ENCODE measurements at places on chromosomes 6 and 20.

GRCh38 chr6:168877821-168878282 is 375.8 kb downstream of the THBS2 start:
- DNase-seq, result no peak

DNA sequence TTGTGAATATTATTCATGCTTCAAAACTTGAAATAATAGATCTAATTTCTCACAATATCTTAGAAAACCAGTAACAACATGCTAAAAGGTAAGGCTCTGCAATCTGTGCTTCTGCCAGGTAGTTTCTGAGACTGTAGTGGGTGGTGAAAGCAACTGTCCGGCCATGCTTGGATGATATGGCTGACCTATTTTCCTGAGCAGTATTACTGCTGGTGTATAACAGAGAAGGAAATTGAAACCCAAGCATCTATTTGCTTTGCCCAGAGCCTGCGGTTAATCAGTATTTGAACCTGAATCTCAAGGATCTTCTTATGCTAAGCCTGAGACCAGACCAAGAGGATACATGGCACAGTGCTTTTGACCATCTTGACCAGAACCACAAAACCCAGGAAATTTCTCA is 563.8 kb downstream of the COL12A1 start:
- no peak for DNase-seq

- DNase-seq, result no peak
Measured at GRCh38 chr6:116363759-116364158, 7.0 kb upstream of the DSE start.

GRCh38 chr20:5877128-5877527 is 73.2 kb downstream of the TRMT6 start:
- DNase-seq, result no peak

DNA sequence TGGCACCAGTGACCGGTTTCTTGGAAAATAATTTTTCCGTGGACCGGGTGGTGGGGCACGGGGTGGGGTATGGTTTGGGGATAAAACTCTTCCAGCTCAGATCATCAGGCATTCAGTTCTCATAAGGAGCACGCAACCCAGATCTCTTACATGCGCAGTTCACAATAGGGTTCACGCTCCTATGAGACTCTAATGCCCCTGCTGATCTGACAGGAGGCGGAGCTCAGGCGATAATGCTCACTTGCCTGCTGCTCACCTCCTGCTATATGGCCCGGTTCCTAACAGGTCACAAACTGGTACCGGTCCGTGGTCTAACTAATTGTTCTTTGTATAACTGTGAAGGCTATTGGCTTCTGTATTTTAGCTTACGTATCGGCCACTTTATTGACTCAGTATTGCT is 51.7 kb downstream of the VSTM2L start:
- DNase-seq, result no peak

GRCh38 chr6:44561832-44562665 is 174.5 kb downstream of the CDC5L start:
- DNase-seq, result no peak

DNA sequence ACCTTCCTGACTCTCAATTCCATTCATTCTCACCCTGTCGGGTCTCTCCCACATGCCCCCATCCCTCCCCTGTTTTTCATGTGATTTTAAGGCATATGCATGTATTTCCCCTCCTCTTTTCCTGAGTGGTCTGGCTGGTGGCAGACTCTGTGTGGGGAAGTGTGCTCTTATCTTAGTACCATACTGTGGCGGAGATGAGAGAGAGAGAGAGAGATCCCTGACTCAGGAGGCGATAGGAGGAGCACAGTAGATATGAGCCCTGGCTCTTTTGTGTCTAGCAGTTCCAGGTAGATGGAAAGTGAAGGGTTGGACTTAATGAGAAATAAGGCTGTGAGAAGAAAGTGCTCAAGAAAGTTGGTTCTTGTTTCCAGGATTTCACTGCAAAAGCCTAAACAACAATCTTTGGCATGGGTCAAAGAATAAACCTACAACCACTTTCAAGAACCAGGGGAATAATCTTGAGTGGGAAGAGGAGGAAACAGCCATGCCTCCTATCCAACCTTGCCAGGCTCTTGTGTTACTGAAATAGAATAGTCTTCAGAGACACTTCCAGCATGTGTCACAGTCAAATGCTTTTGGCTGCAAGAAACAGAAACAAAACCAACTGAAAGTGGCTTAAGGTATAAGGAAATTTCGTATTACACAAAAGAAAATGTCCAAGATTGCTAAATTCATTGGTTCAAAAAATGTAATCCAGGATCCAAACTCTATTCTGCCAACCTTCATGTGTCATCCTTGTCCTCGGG is 123.8 kb upstream of the MYLIP start:
- DNase-seq, result no peak

DNA sequence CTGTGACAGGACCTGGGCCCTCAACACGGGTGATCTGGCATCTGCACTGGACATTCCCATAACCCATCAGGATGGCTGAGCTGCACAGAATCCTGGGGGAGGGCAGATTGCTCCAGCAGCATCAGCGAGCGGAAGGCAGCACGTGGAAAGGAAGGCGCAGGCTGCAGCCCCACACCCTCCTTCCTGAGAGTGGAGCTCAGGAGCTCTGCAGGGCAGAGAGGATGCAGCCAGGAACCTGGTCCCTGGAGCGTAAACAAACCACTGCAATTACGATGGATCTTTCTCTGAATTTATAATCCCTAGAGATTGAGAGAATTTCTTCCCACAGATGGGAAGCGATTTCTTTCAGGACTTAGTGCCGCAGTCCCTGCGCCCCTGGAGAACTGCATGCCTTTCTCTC is 39.7 kb upstream of the EMILIN3 start:
- no peak for DNase-seq

DNA sequence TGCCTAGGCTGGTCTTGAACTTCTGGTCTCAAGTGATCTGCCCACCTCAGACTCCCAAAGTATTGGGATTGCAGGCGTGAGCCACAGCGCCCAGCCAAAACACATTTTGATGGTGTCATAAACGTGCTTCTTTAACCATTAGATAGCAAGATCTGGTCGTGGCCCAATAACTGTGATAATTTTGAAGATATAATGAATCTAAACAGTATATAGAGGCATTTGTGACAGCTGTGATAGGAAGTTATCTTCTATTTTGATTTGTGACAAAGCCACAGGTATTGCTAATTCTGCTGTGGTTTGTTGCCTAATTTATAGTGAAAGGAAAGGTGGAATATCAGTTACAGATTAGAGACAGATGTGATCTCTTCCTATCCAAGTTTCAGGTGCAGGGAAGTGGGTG is 695 bp upstream of the OXT start:
- DNase-seq, result no peak

- DNase-seq, result no peak
Measured at GRCh38 chr20:43341511-43341910, 116.2 kb upstream of the SRSF6 start.

DNA sequence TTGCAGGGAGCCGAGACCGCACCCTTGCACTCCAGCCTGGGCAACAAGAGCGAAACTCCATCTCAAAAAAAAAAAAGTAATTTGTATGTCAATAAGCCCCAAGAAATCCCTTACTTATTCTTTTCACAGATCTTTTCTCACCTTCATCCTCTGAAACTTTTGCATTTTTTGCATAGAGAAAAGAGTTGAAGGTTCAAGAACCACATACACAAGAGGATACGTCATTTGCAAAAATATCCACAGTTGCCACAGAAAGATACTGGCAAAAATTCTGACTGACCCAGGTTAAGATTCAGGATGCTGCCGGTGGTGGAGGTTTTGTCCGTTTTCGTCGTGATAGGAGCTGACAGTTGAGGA is 94.5 kb downstream of the ZMYND8 start:
- DNase-seq, result no peak

- no peak for DNase-seq
Measured at GRCh38 chr6:137680705-137681346, 186.2 kb upstream of the TNFAIP3 start.

DNA sequence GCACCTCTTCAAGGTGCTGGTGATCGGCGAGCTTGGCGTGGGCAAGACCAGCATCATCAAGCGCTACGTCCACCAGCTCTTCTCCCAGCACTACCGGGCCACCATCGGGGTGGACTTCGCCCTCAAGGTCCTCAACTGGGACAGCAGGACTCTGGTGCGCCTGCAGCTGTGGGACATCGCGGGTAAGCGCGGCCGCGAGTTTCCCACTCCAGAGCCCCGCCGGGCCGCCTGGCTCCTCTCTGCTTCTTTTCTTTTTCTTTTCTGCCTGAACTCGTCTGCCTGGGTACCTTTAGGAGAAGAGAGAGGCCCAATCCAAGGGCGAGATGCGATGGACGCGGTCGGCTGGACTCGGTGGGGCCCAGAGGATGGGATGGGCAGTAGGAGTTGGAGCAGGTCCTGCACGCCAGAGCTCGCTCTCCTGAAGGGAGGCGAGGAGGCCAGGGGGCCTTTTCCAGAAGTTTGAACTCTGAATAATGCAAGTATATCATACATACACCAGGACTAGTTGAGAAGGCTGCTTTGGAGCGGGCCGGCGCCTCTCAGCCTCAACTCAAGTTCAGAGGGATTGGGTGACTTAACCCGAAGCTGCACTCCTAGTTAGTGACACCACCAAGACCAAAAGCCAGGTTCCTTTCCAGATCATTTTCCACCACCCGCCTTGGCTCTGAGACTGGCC is 445 bp downstream of the RAB32 start:
- no peak for DNase-seq

DNA sequence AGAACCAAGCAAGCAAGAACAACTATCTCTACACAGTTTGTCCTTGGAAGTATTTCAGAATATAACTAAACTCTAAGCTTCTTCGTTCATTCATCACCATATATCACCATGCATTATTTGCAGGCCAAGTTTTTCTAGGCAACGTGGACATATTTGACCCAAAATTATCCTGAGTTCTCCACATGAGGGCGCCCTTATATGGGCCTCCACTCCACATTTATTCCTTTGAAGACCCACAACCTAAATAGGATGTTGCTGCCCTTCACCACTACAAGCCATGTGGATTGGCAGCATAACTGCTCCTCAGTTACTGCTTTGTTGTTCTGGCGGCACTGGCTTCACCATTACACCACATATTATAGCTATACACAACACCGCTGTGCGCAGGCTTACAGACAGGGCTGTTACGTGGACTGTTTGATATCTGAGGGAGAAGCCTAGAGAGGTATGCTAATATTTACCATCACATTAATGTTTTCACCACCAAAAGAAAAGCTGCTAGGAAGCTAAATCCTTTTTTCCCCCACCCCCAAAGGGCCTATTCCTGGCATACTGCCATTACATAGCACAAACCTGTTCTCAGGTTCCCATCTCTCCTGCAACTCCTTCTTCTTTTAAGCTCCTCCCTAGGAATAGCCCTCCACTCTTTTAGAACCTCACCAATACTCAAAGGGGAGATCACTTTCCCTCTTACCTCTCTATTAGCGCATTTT is 411.7 kb downstream of the C6orf118 start:
- DNase-seq, result no peak

- DNase-seq, result no peak
Measured at GRCh38 chr6:135738636-135739035, 112.9 kb upstream of the PDE7B start.

- no peak for DNase-seq
Measured at GRCh38 chr6:155171109-155171746, 92.6 kb upstream of the CLDN20 start.

DNA sequence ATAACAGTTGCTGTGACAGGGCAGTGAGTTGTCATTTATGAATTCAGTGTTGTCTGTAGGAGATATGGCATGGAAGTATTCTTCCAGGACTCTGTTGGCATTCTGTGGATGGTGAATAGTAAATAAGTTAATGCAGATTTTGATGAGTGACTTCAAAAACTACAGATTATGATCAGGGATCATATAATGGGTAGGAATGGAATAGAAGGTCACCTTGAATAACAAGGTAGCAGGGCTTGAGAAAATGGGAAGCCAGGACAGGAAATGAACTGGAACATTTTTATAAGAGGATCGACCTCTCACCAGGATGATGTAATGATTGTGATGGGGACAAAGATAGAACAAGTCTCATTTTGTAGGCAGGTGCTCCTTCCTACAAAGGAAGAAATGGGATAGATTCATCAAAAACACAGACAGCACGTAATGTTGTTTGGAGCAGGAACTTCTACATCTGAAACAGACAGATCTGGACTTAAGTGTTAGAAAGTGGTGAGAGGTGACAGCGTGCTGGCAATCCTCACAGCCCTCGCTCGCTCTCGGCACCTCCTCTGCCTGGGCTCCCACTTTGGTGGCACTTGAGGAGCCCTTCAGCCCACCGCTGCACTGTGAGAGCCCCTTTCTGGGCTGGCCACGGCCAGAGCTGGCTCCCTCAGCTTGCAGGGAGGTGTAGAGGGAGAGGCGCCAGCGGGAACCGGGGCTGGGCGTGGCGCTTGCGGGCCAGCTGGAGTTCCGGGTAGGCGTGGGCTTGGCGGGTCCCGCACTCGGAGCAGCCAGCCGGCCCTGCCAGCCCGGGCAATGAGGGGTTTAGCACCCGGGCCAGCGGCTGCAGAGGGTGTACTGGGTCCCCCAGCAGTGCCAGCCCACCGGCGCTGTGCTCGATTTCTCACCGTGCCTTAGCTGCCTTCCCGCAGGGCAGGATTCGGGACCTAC is 30.8 kb upstream of the SSR1 start:
- no peak for DNase-seq

DNA sequence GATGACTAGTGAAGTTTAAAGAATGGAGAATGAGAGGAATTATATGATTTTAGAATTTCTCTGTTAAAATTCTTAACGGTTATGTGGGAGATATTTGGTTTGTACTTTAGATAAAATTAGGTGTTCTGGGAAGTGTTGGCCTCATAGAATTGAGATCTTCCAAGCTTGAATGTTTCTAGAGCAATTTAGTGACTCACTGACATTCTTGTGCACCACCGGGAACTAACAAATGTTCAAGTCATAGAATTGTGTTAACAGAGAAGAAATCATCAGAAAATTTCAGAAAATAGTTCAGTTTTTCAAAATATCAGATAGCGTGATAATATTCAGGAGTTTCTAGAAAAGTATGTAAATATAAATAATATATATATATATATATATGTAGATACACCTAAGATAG is 67.9 kb upstream of the BMP5 start:
- no peak for DNase-seq

DNA sequence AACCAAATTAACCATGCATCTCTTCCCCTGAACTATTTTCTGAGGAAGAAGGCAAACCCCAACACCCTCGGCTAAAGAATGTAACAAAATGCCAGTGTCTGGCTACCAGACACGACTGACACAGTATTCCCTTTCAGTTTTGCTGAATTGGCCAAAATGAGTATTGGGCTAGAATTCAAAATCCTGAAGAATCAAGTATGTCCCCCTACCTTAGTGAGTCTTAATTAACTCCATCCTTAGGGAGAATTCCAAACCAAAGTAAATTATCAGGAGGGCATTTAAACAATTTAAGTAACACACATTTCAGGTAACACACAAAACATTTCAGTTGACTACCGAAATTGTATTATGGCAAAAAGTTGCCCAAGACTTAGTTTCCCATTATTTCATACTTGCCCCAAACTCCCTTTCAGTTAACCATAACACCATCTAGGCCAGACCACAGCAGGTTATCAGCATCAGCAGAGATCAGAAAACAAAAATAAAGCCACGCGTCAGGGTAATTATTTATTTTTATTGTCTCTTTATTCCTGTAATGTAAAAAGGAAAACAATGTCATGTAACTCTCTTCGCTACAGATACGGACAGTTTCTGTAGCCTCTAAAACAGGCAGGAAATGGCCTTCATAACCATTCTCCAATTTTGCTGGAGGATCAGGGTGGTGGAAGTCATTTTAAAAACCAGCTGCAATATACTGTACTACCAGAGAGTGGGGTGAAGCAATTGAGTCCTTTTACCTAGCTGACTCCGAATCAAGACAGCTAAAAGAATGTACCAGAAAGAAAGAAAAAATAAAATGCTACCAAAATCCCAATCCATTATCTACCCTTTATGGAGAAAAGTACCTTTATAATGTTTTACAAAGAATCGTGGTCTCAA is 1.9 kb downstream of the SNX5 start:
- no peak for DNase-seq

- DNase-seq, result no peak
Measured at GRCh38 chr20:6599876-6600735, 167.4 kb upstream of the BMP2 start.
